ENCODE measurements at places on chromosomes 13 and 19. TPM values are rescaled to one million over a fixed set of nuclear protein-coding genes. Genes with fewer than 3 reads are reported as not detected.

DNA sequence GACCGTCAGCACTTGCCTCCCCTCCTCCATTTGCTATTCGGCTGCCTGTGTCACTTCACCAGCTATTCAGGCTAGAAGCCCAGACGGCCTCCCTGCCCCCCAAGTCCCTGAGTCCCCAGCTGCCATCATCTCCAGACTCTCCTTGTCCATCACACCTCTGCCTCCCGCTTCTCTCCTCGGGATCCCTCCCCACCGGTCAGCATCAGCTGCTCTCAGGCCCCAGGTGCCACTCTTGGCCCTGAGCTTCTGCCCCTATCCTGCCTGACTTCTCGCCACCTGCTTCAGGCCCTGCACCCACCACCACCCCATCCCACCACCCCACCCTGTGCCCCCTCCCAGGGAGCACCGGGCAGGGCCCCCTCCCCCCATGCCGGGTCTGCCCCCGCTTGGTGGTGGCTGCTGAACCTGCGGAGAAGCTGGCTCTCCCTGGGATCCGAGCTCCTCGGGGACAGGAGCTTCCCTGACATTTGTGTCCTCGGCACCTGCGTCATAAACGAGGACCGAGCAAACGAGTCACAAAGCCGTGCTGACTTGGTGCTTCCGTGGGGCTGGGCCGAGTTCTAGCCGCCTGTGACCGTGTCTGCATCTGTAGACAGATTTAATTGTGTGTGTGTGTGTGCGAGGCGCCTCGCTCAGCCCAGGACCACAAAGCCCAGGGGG, 70.3 kb upstream of the MCF2L start:
- DNase-seq: no peak

Gene FGF9
- total RNA-seq: not detected

GRCh38 chr13:26202365-26202972, 19.6 kb downstream of the RNF6 start:
- DNase-seq: no peak

DNA sequence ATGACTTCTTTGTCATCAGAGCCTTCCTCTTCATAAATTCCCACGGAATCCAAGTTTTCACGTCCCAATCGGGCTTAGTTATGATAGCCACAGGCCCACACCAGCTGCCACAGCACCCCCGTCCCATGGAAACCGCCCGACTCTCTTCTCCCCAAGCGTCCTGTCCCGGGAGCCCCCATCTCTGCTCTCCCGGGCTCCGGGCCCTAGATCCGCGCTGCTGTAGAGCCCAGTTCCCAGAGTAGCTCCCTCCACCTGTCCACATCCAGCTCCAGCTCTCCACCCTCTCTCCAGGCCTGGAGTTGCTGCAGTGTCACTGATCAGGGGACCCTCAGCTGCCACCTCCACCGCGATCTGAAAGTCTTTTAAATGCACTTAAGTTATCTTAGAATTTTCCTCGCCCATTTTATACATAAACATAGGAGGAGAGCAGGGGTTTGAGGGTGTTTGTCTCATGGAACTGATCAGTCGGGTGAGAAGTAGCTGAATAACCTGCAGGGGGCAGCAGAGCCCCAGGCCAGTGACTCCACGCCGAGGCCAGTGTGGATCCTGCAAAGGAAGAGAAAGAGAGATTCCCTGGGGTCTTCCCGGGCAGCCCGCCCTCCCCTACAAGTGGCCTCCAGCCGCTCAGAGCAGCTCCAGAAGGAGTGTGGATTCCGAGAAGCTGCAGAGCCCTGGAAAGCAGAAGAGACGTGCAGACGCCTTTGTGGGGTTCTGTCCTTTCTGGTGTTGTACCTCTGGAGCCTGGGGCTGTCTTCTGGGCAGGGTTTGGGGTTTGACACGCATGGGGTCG, 1.1 kb upstream of the ZNF763 start:
- peak; percentile 78 for DNase-seq

DNA sequence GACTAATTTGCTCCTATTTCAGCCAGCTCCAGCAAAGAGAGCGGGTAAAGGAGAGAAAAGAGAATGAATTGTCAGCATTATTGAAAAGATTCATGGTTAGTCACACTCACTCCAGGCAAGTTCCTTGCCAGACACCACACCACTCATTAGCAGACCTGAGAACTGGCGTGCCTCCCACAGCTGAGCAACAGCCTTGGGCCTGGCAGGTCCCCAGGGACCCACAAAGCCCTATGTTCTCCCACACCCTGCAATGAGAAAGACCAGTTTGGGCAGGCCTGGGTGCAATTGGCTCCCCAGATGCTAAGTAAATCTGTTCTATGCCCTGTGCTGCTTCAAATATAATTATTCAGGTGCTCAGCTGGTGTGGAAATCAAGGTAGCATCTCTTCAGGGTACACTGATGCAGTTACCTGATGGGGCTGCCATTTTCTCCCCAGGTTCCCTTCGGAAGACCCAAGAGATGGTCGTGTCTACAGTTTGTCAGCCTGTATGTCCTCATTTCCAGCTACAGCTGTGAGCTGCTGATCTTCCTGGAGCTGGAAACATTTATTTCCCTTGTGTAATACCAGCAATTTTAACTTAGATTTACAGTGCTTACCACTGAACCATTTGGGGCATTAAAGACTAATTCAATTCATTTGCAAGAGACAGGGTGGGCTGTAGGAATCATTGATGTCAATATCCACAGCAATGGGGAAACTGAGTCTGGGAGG, 405.0 kb downstream of the COG6 start:
- DNase-seq: no peak

Gene SLITRK5
- total RNA-seq: not detected

Gene PROZ
- not detected for total RNA-seq

GRCh38 chr19:14090509-14091080, at the start of gene SAMD1:
Gene SAMD1 (minus strand): TSS chr19:14090751.
- peak; percentile 91 for DNase-seq

DNA sequence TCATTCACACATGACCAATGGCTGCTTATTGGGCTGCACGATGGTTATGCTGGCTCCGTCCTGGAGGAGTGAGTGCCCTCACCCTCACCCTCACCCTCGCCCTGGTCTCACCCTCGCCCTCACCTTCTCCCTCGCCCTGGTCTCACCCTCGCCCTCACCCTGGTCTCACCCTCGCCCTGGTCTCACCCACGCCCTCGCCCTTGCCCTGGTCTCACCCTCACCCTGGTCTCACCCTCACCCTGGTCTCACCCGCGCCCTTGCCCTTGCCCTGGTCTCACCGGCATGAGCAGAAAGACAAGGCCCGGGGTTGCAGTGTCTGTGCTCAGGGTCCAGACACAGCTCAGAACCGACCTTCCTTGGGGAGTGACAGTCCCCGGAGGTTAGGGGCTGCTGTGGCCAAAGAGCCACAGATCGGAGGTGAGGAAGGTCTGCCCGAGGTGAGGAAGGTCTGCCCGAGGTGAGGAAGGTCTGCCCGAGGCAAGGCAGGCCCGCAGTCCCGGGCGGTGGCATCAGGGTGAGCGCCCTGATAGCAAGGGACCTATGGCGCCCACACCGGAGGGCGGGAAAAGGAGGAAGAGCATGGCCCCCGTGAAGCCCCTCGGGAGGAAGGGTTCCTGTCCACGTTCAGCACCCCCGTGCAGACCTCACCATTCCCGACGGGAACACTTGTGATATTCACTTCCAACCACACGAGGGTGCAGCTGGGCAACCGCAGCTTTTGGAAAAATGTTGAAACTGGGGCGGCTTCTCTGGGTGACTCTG, 65.6 kb downstream of the MCF2L start:
- peak; percentile 57 for DNase-seq

Gene KLC3
- not detected for total RNA-seq

Gene ZNF471
- 1.1 TPM for total RNA-seq

Gene ZNF829
- 1.7 TPM for total RNA-seq

Gene ZNF208
- 0.85 TPM for total RNA-seq

Gene C2CD4C
- not detected for total RNA-seq

Gene ZNF709
- total RNA-seq: 3.2 TPM

DNA sequence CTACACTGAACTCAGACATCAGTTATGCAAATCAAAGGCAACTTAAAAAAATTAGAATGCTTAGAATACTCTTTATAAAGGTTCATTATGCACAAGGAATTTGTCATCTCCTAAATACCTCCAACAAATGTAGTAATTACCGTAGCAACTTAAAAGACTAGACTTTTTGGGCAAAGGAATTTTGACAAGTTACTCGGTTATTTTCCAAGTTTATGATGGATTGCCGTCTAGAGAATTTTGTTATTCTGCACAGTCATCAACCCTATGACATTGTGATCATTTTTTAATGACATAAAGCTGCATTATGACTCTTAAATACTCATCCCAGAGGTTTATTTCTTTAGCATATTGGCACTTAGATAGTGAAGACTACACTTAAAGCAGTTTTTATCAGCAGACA, 71.9 kb downstream of the TRPC4 start:
- no peak for DNase-seq

GRCh38 chr19:18513868-18514267, 8.0 kb downstream of the ELL start:
- no peak for DNase-seq

GRCh38 chr19:47512948-47513319, 1.9 kb downstream of the NAPA start:
- DNase-seq: no peak

Gene TMEM145
- total RNA-seq: not detected

Gene SAFB
- total RNA-seq: 374 TPM

Gene MEIOSIN
- not detected for total RNA-seq

Gene GPR183
- 24.8 TPM for total RNA-seq

DNA sequence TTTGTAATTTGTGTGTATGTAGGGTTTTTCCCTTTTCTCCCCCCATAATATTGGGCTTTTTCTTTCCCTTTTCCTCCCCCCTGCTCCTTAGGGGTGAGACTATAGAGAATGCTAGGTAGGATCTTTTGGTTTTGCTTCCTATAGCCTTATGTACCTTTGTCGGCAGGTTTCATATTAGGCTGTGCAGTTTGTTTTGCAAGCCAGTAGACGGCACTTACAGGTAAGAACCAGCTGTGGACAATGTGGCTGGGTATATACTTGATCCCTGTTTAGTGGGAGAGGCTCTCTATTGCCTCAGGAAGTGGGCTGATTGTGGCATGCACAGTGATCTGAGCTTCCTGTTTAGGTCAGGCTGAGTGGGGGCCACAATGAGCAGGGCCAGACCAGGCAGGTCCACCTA, 359.2 kb upstream of the OBI1 start:
- no peak for DNase-seq

DNA sequence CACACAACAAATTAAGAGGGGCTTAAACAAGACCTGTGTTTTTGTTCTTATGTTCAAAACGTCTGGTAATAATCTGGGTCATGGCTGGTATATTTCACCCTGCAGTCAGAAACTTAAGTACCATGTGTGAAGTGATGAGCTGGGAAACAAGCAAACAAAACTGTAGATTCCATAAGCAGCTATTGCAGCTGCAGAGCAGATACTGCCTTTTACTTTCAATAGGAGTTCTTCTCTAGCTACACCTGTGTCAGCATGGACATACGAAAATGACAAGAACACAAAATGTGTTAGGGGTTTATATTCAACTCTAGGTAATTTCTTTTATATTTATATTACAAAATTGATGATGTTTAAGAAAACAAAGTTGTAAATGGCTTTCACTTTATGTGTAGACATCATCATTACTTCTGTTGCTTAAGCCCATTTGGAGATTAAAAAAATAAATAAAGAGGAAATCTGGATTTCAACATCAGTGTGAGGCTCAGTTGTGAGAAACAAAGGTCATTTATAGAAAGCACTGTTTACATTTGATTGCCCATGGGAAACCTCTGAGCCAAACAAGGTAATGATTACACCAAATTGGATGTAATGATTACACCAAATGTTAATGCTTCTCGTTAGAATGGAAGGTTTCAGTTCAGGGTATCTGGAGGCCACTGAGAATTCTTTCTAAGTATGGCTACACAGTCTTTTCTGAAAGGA, 451.0 kb upstream of the SLC10A2 start:
- DNase-seq: no peak

DNA sequence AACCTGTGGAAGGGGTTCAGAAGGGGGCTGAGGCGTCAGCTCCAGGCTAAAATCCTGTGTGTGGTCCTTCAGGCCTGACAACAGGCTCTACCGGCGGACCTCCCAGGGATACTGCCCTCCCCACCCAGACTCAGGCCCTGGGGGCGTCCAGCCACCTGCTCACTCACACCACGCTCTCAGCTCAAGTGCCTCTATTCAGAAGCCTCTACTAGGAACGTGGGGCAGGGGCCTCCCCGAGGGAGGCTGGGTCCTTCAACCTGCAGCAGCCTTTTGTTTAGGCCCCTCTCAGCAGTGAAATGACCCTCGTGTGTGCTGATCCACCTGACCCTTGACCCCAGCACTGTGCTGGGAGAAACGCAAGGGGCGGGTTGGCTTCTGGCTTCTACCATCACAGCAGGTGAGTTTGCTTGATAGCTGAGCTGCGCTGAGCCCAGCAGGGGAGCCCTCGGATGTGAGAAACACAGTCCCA, 10.6 kb downstream of the PLPP2 start:
- DNase-seq: no peak

Gene ZSCAN1
- total RNA-seq: not detected

Gene KCNK6
- 7.4 TPM for total RNA-seq

GRCh38 chr13:33728271-33729037, 89.5 kb upstream of the RFC3 start:
- no peak for DNase-seq

GRCh38 chr13:113320226-113320875, 23.3 kb downstream of the LAMP1 start:
- DNase-seq: no peak

- DNase-seq: no peak
These were observed 11.1 kb upstream of the SLC39A3 start for GRCh38 chr19:2750808-2751437.

- DNase-seq: no peak
These were observed 174.3 kb upstream of the NBEA start for GRCh38 chr13:34767778-34768177.

Gene GRIN2D
- total RNA-seq: 0.27 TPM

DNA sequence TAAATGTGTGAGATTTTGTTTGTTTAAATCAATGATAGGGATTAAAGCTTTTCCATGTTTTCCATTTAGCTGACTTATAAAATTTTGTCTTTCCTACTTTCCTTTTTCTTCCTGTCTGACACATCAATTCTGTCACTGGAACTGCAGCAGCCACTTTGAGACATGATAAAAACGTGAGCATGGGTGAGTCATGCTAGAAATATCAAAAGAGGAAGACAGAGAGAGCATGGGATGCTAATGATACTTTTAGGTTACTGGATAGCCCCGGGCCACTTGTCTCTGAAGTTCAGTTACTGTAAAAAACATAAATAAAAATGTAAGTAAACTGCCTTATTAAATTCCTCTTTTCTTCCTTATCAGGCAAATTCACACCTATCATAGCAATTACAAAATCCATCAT, 1332.0 kb upstream of the PCDH20 start:
- no peak for DNase-seq

Gene POU2F2
- 3.5 TPM for total RNA-seq
